ENCODE measurements at places on chromosomes 12 and 14.

- no peak for DNase-seq
Observed at GRCh38 chr12:14072987-14073386, 91.6 kb upstream of the GRIN2B start.

DNA sequence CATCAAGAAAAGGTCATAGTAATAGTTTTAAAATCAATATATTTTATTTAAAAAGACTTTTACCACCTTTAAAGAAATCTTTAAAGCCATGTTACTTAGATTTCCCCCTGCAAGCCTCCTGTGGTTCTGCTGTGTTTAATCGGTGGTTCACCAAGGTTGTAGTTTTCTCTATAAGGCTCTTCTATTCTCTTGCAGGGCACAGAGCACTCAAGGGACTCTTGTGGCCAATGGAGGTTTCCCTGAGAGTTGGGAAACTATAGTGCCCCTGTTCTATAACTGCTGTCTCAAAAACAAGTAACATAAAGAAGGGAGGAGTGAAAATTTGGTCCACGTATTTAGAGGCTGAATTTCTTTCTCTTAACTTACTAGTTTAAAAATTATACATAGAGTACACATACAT is 25.0 kb downstream of the DACT1 start:
- no peak for DNase-seq

DNA sequence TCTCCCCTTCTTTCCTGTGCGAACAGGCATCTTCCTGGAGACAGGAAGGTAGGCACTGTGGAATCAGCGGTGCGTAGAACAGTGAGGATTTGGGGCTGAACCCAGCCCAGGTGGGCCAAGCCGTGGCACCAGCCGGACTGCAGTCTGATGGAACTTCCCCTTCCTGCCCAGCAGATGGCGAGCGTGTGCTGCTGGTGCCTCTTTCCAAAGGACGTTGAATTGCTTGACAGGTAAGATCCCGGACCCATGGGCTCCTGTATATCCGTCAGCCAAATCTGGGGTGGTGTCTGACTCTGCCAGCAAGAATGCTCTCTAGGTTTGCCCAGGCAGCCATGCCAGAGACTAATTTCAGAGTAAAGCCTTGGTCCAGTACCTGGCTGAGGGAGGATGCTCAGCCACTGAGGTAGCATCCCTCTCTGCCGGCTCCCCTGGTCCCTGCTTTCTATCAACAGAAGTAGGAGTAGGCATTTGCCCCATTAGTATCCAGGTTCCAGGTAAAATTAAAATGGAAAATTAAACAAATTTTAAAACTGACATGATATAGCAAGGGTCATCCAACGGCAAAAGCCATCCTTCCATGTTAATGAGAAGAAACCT is 21.1 kb upstream of the KCNA5 start:
- peak; percentile 75 for DNase-seq

GRCh38 chr14:104806625-104807465 is 5.9 kb downstream of the ZBTB42 start:
- no peak for DNase-seq

DNA sequence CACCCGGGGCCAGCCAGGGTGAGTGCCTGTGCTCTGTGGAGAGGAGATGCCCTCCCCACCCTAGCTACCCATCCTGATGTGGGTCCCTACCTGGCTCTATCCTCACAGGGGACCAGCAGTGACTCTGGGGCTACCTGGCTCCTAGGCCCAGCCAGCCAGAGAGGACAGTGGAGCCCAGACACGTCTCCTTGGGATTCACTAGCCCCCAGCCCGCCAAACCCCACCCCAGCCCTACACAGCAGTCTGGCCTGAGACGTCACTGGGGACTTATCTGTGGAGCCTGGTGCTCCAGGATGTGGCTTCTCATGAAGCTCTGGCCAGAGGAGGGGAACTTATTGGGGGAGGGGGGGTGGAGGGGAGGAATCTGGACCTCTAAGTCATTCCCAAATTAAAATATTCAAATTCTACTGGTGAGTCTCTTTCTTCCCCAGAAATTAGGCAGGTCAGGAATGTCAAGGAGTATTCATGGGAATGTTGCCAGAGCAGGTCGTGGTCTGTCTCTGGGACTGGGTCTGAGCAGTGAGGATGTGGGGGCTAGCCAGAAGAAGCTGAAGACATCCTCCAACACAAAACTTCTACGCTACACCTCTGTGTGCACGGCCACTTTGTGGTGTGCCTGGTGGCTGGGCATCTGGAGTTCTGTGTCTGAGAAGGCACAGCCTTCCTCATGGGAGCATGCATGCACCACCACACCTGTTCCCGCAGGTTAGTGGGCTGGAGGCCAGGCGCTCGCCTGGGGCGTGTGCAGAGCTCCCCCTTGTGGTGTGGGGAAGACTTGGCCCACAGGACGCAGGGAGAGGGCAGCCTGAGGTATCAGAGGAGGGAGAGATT is 2.7 kb downstream of the CMTM5 start:
- DNase-seq = peak; percentile 77

GRCh38 chr14:105861985-105862465 is 335.6 kb downstream of the TMEM121 start:
- DNase-seq = peak; percentile 84

DNA sequence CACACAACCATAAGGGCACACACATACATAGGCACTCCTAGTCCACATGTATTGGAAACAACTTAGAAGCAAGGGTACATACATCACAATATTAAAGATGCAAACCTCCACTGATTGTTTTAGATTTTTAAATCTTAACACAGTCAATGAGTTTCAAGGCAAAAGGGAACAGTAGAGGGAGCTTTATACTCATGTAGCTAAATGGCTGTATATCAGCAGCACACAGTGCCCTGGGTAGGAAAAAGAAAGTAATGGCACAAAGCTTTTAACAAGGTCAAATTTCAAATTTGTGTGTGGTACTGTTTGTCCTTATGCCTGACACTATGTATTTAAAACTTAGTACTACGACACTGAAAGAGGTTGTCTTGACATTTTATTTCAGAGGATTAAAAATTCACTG is 262.0 kb downstream of the MED13L start:
- no peak for DNase-seq
